ENCODE measurements at places on chromosomes 3 and 15.
A peak's percentile ranks its signal among the peaks of the same experiment; 100 is the strongest.

DNA sequence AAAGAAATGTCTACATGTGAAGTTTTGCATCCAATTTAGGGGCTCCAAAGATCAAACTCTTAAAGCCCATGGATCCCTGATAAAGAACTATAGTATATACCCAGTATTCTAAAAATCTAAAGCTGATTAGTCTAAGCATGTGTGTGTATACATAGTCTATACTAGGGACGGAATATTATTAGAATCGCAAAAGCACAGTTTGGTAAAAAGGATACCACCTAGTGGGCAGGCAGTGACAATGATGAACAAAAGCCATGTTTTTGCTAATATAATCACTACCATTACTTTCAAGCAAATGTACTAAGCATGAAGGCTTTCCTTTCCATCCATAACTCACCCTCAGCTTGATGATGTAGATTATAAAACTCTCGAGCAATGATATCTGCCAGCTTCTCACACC is 16.5 kb downstream of the POLQ start:
- no peak for DNase-seq

DNA sequence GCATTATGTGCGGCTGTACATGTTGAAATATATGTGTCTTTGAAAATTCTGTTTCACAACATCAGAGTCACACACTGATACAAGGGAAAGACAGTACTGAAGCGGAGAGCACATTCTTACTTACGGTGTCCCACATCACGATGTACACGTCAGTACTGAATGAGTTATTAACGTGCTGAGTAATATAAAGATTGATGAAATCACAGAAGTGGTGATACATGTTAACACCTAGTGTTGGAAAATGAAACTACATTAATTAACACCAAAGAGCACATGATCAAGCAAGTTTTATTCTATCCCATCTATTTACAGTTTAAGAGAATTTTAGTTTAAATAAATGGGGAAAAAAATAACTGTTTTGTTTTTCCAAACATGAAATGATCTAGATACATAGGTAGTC is 15.6 kb downstream of the EOGT start:
- no peak for DNase-seq

DNA sequence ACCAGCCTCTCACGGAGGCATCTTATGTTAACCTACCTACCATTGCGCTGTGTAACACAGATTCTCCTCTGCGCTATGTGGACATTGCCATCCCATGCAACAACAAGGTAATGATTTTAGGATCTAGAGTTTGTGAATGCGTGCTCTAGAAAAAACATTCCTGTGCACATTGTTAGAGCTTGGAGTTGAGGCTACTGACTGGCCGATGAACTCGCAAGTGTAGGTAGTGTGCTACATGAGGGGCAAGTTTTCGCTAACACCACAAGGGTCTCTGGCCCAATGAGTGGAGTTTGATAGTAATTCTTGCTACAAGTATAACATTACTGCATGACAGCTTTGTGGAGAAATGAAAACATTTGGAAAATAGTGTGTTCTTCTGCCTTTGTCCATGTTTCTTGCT is 4.4 kb downstream of the RPSA start:
- DNase-seq: no peak

DNA sequence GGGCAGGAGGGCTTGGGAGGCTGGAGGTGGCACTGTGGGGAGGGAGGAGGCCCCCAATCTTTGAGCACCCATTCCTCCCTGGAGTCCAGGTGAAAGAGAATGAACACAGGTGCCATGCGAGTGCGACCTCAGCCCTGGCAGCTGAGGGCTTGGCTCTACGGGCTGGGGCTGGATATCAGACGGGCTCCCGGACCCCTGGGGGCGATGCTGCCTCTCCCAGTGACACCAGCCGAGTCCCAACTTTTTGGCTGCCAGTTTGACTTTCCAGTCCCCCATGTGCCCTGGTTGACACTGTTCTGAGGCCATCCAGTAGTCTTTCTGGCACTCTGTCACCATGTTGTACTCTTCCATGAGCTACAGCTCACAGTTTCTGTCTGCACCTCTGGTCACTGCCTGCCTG is 1.2 kb downstream of the VILL start:
- DNase-seq: no peak

DNA sequence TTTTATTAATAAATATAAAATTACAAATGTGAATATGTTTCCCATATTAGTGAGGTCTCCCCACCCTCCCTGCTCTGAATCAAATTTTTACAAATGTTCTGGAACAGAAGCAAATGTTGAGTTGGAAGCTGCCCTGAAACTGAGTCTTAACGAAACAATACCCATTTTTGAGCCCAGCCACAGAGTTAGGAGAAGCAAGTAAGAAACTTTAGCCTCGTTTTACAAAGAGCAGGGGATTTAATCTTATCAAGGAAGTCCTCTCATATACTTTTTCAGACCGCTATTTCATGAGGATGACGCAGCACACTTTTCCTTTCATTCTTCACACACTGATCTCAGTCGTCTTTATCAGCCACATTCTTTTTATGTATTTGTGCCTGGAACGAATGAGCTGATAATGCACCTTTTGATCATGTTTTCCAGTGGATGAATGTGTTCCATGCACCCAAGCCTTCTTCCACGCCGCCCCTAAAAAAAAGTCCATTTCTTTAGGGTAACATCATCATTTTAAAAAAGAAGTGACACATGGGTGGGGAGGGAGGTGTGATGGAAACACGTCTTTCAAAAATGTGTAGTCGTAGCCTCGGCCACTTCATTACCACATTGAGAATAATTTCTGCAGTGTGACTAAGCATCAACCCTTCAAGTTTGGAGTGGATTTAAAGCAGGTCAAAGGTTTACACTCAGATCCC is 48.1 kb downstream of the SETMAR start:
- DNase-seq: peak; percentile 39

- no peak for DNase-seq
Measured at GRCh38 chr3:70312336-70312735, at the start of gene MDFIC2. TSS of gene MDFIC2 (minus strand) at chr3:70312638. CDS start at chr3:70311973, 665 bp downstream.

- no peak for DNase-seq
Measured at GRCh38 chr3:126630020-126630419, 24.9 kb downstream of the TXNRD3 start.

DNA sequence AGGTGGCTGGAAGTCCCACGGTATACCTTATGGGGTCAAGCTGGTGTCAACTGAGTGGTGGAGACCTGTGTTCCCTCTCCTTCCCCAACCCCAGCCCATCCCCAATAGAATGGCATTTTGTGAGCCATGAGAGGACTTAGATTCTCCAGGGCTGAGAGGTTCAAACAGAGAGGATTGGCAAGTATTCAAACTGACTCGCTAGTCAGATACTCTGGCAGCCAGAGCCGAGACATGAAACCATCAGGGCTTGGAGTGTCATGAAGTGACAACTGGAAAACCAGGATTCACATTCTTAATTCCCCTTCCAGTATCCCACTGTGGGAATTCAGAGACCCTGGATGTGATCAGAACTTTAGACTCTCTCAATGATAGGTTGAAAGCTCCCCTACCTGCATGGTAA is 159.4 kb upstream of the SNTN start:
- DNase-seq: no peak

DNA sequence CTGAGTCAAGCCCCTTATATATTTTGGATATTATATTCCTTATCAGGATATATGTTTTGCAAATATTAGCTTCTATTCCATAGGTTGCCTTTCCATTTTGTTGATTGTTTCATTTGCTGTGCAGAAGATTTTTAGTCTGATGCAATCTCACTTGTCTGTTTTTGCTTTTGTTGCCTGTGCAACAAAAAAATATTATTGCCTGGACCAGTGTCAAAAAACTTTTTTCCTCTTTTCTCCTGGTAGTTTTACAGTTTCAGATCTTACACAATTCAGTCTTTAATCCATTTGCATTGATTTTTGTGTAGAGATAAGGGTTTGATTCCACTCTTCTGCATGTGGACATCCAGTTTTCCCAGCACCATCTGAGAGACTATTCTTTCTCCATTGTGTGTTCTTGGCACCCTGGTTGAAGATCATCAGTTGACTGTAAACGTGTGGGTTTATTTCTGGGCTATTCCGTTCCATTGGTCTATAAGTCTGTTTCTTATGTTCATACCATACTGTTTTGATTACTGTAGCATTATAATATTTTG is 228.9 kb upstream of the NR2E3 start:
- no peak for DNase-seq

- DNase-seq: peak; percentile 85
Measured at GRCh38 chr3:9746330-9746729, 3.4 kb upstream of the OGG1 start.

GRCh38 chr15:40070166-40070557 is 31.2 kb upstream of the SRP14 start:
- no peak for DNase-seq

DNA sequence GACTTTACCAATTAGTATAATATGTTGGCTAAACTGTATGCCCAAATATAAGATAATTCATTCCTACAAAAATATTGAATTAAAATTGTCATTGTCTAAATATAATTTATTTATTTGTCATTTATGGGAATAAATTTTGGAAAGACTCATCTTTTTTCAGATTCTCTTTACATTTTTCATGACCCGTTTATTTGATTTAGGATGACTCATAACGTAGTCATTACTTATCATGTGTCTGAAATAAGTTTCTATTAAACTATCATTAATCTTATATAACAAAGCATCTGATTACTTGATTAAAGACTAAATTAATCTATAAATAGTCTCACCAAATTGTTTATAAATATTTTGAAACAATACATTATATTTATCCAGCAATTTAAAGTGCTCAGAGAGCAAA is 516.6 kb downstream of the CADM2 start:
- no peak for DNase-seq

GRCh38 chr15:72176159-72176558 is 21.4 kb downstream of the GRAMD2A start:
- no peak for DNase-seq

DNA sequence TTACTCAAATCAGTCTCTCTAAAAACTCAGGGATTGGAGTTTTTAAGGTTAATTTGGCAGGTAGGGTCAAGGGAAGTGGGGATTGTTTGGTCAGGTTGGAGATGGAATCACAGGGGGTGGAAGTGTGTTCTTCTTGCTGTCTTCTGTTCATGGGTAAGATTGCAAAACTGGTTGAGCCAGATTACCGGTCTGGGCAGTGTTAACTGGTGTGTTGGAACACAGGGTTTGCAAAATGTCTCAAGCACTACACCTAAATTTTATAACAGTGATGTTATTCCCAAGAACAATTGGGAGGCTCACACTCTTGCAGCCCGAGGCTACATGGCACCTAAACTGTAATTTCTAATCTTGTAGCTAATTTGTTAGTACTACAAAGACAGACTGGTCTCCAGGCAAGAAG is 425.4 kb downstream of the PLOD2 start:
- DNase-seq: no peak

DNA sequence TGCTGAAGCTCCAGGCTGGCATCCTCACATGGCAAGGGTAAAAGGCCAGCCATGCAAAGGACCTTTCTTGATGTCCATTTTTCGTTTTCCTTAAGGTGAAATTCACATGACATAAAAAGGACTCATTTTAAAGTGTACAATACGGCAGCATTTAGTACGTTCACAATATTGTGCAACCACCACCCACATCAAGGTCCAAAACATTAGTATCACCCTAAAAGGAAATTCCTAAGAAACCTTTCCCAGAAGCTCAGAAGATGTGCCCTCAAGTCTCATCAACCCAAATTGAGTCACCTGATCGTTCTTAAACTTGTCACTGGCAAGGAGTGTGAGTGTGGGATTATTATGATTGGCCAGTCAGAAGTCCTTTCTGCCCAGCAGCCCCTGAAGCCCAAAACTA is 250.1 kb downstream of the TLE3 start:
- DNase-seq: no peak

DNA sequence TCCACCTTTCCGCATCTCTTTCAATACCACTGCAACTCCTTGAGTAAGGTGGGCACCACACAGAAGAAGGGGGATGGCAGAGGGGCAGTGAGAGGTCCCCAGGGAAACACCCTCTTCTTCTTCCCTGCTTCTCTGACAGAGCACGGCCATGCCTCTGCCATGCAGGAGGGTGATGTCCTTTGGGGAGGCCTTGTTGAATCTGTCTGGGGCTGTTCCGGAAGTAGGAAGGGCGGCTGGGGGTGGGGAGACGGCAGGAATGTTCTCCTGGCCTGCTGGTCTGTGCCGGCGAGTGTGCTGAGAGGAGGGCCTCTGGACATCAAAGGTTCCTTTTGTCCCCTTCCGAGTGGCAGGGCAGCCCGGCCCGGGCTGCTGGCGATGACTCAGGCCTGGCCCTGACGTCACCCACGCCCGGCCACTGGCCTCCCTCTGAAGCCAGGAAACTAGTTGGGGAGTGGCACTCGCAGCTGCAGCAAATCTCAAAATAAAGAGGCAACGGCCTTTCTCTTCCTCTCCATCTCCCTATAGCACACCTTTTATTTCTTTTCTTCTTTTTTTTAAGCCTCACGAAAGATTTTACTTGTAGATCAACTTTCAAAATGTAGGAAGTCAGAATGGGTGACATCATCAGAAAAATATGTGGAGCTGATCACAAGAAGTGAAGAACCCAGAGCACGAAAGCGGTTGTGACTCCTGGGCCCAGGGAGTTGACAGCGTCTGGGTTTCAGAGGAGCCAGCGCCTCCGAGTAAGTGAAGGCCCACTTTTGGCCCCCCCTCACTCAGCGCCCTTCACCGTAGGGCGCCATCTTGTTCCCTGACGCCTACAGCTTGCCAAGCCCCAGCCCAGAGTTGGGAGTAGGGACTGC is at the start of gene ZBTB38:
TSS of gene ZBTB38 (plus strand) at position 443 of the 863 bp plus-strand sequence. CDS start 73,885 bp downstream, outside the sequence.
- DNase-seq: peak; percentile 100

GRCh38 chr3:34090876-34091275 is 292.4 kb downstream of the PDCD6IP start:
- DNase-seq: no peak

- DNase-seq: no peak
Measured at GRCh38 chr15:63986751-63987341, 59.4 kb downstream of the DAPK2 start.

- peak; percentile 17 for DNase-seq
Measured at GRCh38 chr3:129855170-129855831, 38.2 kb downstream of the TMCC1 start.

DNA sequence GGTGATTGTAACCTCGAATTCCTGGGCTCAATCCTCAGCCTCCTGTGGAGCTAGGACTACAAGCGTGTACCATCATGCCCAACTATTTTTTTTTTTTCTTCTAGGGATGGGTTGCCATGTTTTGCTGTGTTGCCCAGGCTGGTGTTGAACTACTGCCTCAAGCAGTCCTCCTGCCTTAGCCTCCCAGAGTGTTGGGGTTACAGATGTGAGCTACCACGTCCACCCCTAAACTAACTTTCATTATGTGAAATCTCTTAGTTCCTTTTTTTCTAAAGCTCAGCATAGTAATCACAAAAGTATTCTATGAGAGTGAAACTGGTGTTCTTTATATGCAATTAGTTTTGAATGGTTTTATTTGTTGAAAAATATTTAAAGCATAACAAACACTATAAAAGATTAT is 92.1 kb downstream of the XRN1 start:
- no peak for DNase-seq

GRCh38 chr3:174253196-174253823 is 605.8 kb upstream of the NAALADL2 start:
- no peak for DNase-seq

All from HT1080 (cell line).